Common myeloid progenitor, CD34-positive (primary cell): ENCODE measurements at places on chromosomes 6 and 20.

DNA sequence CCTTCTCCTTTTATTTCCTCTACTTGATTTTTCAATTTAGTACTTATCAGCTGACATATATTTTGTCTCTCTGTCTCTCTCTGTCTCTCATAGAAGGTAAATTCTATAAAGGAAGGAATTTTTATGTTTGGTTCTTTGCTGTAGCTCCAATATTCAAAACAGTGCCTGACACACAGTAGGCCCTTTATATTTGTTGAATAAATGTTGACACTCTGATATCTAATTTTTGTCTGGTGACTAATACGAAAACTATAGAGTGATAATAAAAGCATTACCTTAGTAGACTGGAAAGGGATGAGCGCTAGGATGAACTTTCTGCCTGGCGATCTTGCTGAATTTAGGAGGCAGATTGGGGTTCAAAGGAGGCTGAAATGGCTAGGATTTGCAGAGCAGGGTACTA is 42.8 kb downstream of the PTPN1 start:
- DNase-seq: no peak

GRCh38 chr20:62331347-62331746 is 28.6 kb downstream of the ADRM1 start:
- DNase-seq: no peak

- DNase-seq: no peak
Observed at GRCh38 chr6:38345586-38345985, 294.1 kb downstream of the BTBD9 start.

DNA sequence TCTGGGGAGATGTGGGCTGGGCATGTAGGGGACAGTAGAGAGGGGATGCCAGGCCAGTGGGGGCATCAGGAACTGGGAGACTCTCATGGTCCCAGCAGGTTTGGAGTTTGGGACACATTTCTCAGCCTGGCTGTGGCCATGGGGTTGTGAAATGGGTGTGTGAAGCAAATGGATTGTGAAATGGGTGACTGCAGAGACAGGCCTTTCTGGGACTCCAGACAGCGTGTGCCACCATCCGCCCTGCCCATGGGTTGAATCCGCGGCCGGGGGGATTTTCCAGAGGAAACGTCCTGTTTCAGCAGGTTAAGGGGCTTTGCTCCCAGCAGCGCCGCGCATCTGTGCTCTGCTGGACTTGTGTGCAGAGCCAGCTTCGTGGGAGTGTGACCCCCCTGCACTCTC is 3.7 kb upstream of the PMEPA1 start:
- no peak for DNase-seq

GRCh38 chr6:14706378-14706929 is 539.4 kb upstream of the JARID2 start:
- DNase-seq: no peak

- peak; percentile 66 for DNase-seq
Observed at GRCh38 chr6:84526631-84527030, 237.8 kb downstream of the TBX18 start.

DNA sequence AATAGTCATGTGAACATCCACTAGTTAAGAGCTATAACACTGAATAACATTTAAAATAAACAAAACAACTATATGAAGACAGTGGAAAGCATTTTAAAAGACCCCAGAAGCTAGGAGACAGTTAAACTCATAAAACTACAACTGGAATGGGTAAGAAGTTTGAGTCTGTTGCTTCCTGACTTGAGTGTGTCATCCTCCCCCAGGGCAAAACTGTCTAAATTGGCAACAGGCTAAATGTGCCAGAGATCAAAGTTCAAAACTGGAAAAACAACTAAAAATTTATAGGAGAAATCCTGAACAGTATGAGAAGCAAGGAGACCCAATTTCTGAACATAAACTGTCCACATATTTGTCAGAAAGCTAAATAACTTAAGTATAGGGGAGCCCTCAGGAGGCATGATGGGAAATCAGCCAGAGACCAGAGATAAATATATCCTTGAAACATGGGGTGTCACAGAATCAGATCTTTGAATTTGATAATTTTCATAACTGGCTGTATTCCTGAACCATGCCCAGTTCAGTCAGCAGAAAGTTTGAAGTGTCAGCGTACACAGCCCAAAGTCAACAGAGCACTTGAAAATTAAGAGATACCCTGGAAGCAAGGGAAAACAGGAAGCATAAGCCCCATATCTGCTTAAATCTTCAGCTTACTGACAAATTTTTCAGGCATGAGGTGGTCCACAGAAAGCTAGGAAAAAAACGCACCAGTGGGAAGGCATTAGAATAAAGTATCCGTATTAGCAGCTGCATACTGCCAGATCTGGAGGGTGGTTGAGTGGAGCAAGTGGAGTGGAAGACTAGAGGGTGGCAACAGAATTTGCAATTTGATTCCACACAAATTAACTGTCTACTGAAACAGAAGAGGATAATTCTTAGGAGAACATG is 516.1 kb upstream of the MAN1A1 start:
- DNase-seq: no peak
